ENCODE measurements at places on chromosomes 6 and 20. TPM values are rescaled to one million over a fixed set of nuclear protein-coding genes. Genes with fewer than 3 reads are reported as not detected.

DDX43 gene
- polyA plus RNA-seq: 1.1 TPM

CDSN gene
- polyA plus RNA-seq: not detected

HNF4A gene
- polyA plus RNA-seq: not detected

BCAS4 gene
- 19.1 TPM for polyA plus RNA-seq

THEMIS gene
- 0.12 TPM for polyA plus RNA-seq

NRSN1 gene
- polyA plus RNA-seq: not detected

FILIP1 gene
- not detected for polyA plus RNA-seq

- no peak overlapping the region for H3K27ac ChIP-seq
- H3K4me1 ChIP-seq: peaks cover 16% of the 10 kb centered on the region
- H3K36me3 ChIP-seq: no peaks in the 10 kb centered on the region
These were observed 33.4 kb upstream of the PRELID3B start for GRCh38 chr20:59075934-59076508.

DNA sequence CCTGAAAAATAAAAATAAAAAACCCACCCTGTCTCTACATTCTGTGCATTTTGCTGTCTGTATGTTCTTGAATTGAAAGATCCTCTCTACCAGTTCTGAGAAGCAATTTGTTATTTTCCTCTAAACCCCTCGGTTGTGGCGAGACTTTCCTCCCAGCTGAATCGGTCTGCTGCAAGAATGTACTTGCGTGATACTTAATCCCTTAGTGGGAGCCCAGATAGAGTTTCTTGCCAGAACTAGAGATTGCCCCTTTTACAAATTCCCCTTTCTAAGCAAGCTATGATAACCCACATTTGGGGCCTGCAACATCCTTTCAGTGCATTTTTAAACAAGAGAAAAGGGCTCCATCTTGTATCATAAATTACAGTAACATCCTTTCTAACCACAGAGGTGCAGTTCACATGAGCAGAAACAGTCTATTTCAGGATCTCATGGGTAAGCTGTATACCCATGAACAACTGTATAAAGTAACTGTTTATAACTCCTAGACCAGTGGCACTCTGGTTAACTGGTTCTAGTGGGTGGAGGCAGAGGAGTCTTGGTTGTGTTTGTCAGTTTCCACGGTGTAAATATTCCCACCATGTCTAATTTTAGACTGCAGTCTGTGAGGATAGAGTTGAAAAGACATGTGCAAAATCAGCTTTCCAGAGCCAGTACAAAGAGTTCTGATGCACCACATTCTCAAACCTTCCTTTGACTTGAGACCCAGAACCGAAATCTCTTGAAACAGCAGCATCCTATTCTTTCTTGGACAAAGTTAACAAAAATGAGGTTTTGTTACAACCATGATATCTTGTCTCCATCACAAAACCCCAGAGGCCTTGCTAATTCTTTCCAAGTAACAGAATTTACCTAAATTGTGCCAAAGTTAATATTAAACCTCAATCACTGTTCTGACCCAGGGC is 113.1 kb upstream of the ZNF217 start:
- H3K27me3 ChIP-seq: no peaks in the 10 kb centered on the region
- H3K4me1 ChIP-seq: peaks cover 38% of the 10 kb centered on the region
- DNase-seq: no peak
- H3K36me3 ChIP-seq: no peaks in the 10 kb centered on the region
- peak overlapping the region; percentile 55 for H3K27ac ChIP-seq

GRCh38 chr6:154502553-154502952 is 7.9 kb downstream of the CNKSR3 start:
- H3K27me3 ChIP-seq: peaks cover 2% of the 10 kb centered on the region
- no peak for DNase-seq
- no peaks in the 10 kb centered on the region for H3K36me3 ChIP-seq
- no peak overlapping the region for H3K27ac ChIP-seq
- no peak overlapping the region for H3K4me3 ChIP-seq

DNA sequence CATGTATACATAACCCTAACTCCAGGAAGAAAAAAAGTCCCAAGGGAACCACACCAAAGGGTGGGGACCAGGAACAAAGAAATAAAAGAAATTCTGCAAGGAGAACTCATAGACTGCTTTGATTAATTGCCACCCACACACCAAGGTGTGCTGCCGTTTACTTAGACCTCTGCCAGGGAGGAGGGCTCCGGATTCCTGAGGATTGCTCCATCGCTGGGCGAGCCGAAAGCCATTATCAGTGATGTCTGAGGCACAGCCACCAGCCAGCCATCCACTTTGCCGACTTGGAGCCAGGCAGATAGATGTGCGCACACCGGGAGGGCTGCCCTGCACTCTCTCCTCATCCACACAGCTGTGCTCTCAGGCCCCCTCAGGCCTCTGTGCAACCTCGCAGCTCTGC is 272.7 kb upstream of the FOXQ1 start:
- no peaks in the 10 kb centered on the region for H3K4me1 ChIP-seq
- DNase-seq: no peak
- H3K27me3 ChIP-seq: peaks cover 2% of the 10 kb centered on the region
- H3K27ac ChIP-seq: no peak overlapping the region

DNA sequence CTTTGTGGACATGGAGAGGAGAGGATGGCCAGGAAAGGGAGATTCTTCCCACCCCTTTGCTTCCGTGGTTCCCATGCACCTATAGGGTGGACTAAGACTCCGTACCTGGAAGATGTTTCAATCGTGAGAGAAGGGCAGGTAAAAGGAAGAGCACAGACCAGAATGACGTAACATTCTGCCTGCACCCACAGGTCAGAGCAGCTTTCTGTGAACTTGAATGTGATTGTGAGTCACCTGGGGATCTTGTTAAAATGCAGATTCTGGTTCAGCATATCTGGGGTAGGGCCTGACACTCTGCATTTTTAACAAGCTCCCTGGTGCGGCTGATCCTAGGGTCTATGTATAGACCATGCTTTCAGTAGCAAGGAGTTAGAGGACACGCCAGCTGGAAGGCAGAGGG is 164.1 kb upstream of the SGK1 start:
- H3K27me3 ChIP-seq: peaks cover 4% of the 10 kb centered on the region
- no peaks in the 10 kb centered on the region for H3K4me1 ChIP-seq
- no peak for DNase-seq
- no peak overlapping the region for H3K4me3 ChIP-seq

DNA sequence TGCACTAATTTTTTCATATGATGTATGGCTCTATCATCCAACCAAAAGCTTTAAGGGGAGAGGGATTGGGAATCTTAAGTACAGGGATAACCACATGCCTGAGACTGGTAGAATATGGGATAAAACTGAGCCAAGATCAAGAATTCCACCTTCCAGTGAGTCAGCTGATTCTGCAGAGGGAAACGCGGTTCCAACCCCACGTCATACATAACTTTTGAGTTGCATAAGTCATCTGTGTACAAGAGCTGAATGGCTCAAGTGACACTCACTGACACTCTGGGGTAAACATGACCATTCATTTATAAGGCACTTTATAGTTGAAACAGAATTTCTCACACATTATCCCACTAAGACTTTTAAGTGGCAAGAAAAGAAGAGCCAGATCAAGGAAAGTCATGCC is 16.4 kb downstream of the TRIM27 start:
- H3K4me3 ChIP-seq: no peak overlapping the region
- no peaks in the 10 kb centered on the region for H3K27me3 ChIP-seq
- no peak for DNase-seq
- peaks cover 8% of the 10 kb centered on the region for H3K4me1 ChIP-seq
- peak overlapping the region; percentile 1 for H3K27ac ChIP-seq

GRCh38 chr6:26184367-26184891 is 97.2 kb downstream of the HFE start:
- H3K4me3 ChIP-seq: peak overlapping the region; percentile 99
- H3K4me1 ChIP-seq: peaks cover 48% of the 10 kb centered on the region
- peak overlapping the region; percentile 98 for H3K27ac ChIP-seq
- peaks cover 11% of the 10 kb centered on the region for H3K27me3 ChIP-seq

DNA sequence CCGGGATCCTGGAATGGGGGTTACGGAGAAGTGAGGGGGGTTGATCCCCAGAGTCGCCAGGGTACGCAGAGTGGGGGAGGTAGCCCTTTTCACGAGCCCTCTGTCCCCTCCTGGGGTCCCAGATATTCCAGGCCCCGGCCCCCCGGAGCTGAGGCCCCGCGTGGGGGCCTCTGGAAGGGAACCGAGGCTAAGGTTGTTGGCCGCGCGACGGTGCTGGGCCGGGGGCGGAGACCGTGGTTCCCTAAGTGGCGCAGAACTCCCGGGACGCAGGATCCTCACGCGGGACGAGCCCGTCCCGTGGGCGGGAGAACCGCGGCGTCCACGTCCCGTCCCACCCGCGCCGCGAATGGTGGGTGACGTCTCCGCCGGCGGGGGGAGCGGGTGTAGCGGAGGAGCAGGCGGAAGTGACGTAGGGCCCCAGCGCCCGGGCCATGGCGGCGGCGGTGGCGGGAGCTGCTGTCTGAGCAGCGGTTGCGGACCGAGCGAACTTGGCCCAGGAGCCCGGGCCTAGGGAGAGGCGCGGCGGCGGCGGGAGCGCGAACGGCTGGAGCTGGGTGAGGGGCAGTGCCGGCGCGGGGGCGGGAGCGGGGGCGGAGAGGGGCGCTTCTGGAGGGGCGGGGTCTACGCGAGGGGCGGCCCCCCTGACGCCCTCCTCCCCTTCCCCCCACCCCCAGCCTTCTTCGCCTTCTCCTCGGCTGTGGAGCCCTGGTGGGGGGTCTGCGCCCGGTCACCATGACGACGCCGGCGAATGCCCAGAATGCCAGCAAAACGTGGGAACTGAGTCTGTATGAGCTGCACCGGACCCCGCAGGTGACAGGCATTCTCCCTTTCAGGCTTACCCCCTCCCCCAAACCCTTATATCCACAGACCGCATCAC is at the start of gene RING1:
TSS of gene RING1 (plus strand) at position 410 of the 877 bp plus-strand sequence. CDS start at position 733, 323 bp downstream.
- DNase-seq: peak; percentile 90
- H3K4me3 ChIP-seq: peak within 1 kb of the TSS; percentile 85
- peaks cover 41% of the 10 kb centered on the region for H3K4me1 ChIP-seq
- H3K27ac ChIP-seq: peak within 1 kb of the TSS; percentile 89

- H3K4me1 ChIP-seq: peaks cover 4% of the 10 kb centered on the region
- H3K36me3 ChIP-seq: no peaks in the 10 kb centered on the region
- no peak for DNase-seq
- peaks cover 10% of the 10 kb centered on the region for H3K27me3 ChIP-seq
- H3K4me3 ChIP-seq: peak overlapping the region; percentile 17
These were observed 1.5 kb downstream of the SIRPA start for GRCh38 chr20:1896484-1897258.

GRCh38 chr6:39441986-39442385 is 119.5 kb upstream of the KCNK16 start:
- no peak overlapping the region for H3K27ac ChIP-seq
- no peaks in the 10 kb centered on the region for H3K36me3 ChIP-seq
- H3K27me3 ChIP-seq: peaks cover 3% of the 10 kb centered on the region
- DNase-seq: no peak

GRCh38 chr6:4673861-4674260 is 102.3 kb upstream of the CDYL start:
- no peak overlapping the region for H3K27ac ChIP-seq
- no peak overlapping the region for H3K4me3 ChIP-seq
- DNase-seq: no peak

- no peak overlapping the region for H3K27ac ChIP-seq
- H3K4me3 ChIP-seq: no peak overlapping the region
- no peaks in the 10 kb centered on the region for H3K4me1 ChIP-seq
- peak; percentile 35 for DNase-seq
These were observed 70.9 kb downstream of the STK35 start for GRCh38 chr20:2172305-2173175.

DNA sequence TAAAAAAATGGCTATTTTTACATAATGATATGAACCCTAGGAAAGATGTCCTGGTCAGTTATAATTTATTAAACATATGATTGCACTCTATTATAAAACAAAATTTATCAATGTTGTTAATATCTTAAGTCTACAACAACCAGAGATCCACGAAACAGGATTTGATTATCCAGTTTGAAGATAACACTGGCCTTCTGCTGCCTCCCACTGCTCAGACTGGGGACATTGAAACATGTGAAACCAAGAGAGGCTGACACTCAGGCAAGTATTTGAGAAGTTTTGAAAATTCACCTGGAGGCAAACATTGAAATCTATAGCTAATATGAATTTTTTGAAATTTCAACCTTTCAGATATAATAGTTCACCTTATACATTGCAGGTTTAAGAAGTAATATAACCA is 219.3 kb upstream of the HSF2 start:
- H3K27ac ChIP-seq: no peak overlapping the region
- H3K4me1 ChIP-seq: no peaks in the 10 kb centered on the region
- no peak overlapping the region for H3K4me3 ChIP-seq
- DNase-seq: no peak
- H3K27me3 ChIP-seq: no peaks in the 10 kb centered on the region
- H3K36me3 ChIP-seq: no peaks in the 10 kb centered on the region

DNA sequence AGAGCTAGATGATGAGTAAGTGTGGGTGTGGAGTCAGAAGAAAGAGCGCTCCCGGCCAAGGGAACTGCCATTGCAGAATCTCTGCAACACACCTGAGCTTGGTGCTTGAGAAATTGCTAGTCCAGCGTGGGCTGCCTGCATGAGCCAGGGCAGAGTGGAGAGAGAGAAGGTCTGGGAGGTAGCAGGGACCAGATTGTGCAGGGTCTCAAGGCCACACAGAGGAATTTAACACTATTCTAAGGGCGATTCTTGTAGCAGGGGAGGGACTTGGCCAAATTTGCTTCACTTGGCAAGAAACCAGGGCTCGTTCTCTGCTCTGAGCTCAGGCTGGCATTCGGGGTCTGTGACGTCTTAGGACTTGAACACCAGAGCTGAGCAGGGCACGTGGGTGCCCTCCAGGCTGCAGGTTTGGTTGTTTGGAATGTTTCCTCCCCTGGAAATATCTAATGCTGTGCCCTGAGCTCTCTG is 53.5 kb downstream of the BCAS4 start:
- peaks cover 5% of the 10 kb centered on the region for H3K4me1 ChIP-seq
- DNase-seq: no peak
- no peak overlapping the region for H3K27ac ChIP-seq
- no peaks in the 10 kb centered on the region for H3K27me3 ChIP-seq

DNA sequence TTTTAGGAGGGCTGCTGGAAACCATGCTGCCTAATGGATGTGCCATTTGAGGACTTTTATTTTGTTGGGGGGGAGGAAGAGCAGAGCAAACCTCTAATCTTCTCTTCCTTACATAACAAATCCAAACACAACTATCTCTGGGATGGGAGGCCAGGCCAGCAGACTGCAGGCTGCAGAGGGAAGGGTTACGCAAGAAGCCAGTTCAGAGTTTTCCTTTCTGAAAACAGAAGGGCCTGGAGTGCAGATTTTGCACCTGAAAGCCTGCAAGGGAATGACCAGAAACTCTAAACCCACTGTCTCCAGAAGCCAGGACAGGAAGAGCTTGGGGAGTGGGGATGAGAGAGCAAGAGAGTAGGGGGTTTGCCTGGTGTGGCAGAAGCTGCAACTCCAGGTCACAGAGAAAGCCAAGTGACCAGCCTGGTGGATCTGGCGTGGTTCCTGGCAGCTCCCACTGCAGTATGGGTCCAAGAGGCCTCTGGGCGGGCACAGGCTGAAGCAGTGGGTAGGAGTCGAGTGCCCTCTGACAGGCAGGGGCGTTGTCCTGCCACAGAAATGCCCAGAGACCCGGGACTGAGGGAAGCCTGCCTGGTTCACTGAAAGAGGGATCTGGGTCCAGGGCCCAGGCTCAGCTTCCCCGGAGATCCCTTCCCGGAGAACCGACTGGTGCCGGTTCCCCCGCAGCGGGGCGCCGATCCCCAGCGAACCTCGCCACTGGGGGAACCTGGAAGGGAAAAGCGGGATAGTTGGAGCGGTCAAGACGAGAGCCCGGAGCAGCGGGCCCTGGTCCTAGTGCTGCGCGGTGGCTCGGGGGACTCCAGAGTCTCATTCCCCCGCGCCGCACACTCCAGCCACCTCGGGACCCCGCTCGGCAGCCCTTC is 6.7 kb downstream of the MAFB start:
- no peak overlapping the region for H3K27ac ChIP-seq
- peaks cover 4% of the 10 kb centered on the region for H3K4me1 ChIP-seq
- H3K27me3 ChIP-seq: peaks cover 28% of the 10 kb centered on the region
- H3K36me3 ChIP-seq: no peaks in the 10 kb centered on the region

Data from immature natural killer cell (primary cell).